ENCODE measurements at places on chromosomes 7 and 10.

DNA sequence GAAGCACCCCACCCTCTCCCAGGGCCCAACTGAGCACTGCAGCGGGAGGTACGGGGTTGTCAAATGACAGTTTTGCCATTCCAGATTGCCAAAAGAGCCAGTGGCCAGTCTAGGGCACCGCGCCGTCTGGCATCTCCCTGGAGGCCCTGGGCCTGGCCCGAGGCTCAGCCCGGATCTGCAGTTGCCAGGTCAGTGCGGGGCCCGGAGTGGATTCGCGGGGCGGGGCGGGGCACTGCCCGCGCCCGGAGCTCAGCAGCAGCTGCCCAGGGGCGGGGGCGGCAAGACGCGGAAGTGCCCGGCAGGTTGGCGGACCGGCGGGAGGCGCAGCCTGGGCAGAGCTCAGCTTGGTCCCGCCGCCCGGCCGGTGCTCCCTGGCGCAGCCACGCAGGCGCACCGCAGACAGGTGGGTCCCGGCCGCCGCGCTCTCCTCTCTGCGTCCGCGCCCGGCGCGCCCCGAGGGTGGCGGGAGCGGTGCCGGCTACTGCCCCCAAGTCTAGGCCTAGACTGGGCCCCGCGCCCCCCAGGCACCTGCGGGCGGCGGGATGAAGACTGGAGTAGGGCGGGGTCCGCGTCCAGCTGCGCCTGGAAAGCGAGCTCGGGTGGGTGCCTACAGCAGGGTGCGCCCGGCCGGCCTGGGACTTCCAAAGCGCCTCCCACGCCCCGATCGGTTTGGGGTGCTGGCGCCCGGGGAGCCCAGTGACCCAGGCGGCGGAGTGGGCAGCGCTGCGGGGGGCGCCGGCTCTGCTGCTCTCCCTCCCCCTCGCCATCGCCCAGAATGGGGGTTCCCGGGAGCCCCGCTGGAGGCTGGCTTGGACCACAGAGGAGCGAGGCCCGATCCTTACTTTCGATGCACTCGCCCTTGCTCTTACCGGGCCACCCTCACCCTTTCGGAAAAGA lies at the start of gene IRF5:
Gene IRF5 (plus strand): TSS at position 281 of the 897 bp plus-strand sequence. CDS start 4,155 bp downstream, outside the sequence.
- no peaks in the 10 kb centered on the region for H3K36me3 ChIP-seq
- no peaks in the 10 kb centered on the region for H3K27me3 ChIP-seq
- peak within 1 kb of the TSS; percentile 80 for H3K4me3 ChIP-seq
- peaks cover 3% of the 10 kb centered on the region for H3K4me1 ChIP-seq

- no peaks in the 10 kb centered on the region for H3K36me3 ChIP-seq
- H3K27ac ChIP-seq, result no peak overlapping the region
- no peak overlapping the region for H3K4me3 ChIP-seq
- H3K4me1 ChIP-seq, result no peaks in the 10 kb centered on the region
- no peaks in the 10 kb centered on the region for H3K27me3 ChIP-seq
Measured at GRCh38 chr7:127034186-127034806, 218.4 kb downstream of the GRM8 start.

DNA sequence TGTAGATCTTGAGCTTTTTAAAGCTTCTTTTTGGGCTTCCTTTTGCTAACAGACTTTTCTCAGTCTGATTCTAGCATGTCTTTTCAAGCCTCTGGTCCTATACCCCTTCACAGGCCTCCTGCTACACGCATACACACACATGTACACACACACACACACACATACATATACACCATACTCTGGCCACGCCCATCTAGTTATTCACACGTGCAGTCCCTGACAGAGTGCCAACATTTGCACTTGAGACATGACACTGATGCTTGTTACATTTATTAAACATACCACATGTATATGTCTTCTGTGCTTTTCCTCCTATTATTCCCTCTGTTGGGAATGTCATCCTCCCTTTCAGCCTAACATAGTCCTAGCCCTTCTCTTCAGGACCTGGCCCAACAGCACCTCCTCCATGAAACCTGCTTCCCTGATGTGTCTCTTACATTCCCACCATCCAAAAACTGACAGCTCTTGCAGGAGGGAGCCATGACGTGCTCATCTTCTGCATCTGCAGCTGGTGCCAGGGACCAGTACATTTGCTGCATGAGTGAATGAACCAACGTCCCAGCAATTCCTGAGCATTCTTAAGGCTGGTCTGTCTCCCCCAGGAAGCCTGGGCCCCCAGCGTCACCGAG lies 222.1 kb downstream of the ARHGAP12 start:
- H3K27me3 ChIP-seq, result no peaks in the 10 kb centered on the region
- peak overlapping the region; percentile 42 for H3K27ac ChIP-seq
- DNase-seq, result no peak
- no peak overlapping the region for H3K4me3 ChIP-seq
- peaks cover 5% of the 10 kb centered on the region for H3K4me1 ChIP-seq

- no peaks in the 10 kb centered on the region for H3K27me3 ChIP-seq
- DNase-seq, result no peak
- H3K4me1 ChIP-seq, result no peaks in the 10 kb centered on the region
- H3K4me3 ChIP-seq, result no peak overlapping the region
Measured at GRCh38 chr7:136104269-136104603, 127.1 kb upstream of the MTPN start.

- no peaks in the 10 kb centered on the region for H3K36me3 ChIP-seq
- no peak for DNase-seq
- no peaks in the 10 kb centered on the region for H3K27me3 ChIP-seq
Measured at GRCh38 chr7:23751852-23752251, 41.8 kb downstream of the STK31 start.

Measured in colonic mucosa (tissue), 4 donors.